CD4-positive, alpha-beta T cell treated with Interleukin-2 at 100 ng/mL for 4 hours (primary cell): ENCODE measurements at places on chromosomes 7 and 10.

- DNase-seq: no peak
These were observed 20.6 kb upstream of the CABCOCO1 start for GRCh38 chr10:61642150-61642571.

- DNase-seq: no peak
These were observed 3.7 kb downstream of the ITPRIP start for GRCh38 chr10:104334561-104334960.

- no peak for DNase-seq
These were observed 27.3 kb upstream of the KMT2E start for GRCh38 chr7:104986628-104987259.

DNA sequence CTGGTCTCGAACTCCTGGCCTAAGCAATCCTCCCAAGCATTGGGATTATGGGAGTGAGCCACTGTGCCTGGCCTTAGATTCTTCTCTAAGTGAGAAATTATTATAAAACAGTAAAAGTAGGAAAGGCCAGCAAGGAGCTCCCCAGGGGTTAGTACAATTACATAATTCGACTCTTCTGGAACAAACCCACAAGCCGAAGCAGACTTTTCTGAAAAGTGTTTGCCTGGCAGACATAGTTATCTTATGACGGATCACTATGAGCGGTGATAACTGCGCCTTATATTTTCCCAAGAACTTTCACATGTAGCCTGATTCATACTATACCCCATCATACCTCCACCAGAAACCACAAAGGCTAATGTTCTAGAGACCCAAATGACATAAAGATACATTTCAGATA lies 30.2 kb upstream of the SH3PXD2A start:
- DNase-seq: no peak

- DNase-seq: no peak
These were observed 113.5 kb downstream of the SORBS1 start for GRCh38 chr10:95447685-95448084.

GRCh38 chr7:50404392-50404791 lies 45.8 kb downstream of the FIGNL1 start:
- DNase-seq: no peak

GRCh38 chr10:104340111-104340526 lies 1.9 kb upstream of the ITPRIP start:
- no peak for DNase-seq

DNA sequence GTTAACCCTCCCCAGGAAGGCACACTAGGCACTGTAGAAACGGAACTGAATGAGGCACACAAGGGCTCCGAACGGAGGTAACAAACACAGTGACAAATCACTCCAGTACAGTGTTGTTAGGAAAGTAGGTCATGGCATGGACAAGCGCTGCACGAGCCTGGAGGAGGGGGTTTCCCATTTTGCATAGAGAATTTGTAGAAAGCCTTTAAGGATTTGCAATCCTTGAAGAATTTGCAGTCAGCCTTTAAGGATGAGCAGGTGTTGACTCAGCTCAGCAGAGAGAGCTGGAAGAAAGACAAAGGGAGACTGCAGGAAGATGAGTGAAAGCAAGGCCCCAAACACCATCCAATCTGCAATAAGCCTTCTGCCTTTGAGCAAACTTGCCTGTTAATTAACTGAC lies 51.1 kb upstream of the PPP1R3C start:
- DNase-seq: no peak

- no peak for DNase-seq
These were observed 128.6 kb downstream of the ICA1 start for GRCh38 chr7:8133188-8133848.
